ENCODE measurements at places on chromosomes 13 and 19.

DNA sequence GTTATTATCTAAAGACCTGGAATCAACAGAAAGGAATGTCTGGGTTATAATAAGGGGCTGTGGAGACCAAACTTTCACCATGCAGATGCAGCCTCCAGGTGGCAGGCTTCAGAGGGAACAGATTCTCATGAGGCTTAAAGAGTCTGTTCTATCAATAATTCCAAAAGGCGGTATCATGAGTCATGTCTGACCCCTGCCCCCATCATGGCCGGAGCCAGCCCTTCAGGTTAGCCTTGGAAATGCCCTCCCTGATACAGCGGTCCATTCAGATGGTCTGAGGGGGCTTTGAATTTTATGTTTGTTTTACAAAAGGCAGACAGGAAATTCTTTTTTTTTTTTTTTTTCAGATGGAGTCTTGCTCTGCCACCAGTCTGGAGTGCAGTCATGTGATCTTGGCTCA, 21.7 kb upstream of the LAMP1 start:
- DNase-seq = peak; percentile 52

DNA sequence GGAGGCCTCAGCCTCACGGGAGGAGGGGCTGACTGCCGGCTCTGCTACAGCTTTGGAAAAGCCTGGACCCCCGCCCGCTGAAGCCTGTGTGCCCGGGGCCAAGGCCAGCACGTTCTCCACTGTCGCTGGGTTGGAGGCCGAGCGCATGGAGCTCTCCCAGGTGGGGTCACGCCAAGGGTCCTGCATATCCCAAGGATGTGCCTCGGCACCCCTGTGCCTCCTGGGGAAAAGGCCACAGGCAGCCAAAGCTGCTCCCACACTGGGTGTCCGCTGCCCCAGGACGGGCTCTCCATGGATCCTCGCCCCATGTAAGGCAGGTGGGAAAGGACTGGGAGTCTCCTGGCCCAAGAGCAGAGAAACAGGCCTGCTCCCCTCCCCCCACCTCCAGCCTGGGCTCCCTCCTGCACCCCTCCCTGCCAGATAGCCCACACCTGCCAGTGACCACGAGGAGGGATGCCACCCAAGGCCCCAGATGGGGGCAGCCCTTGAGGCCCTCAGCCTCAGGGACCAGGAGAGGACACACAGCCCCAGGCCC, 64.0 kb downstream of the MLLT1 start:
- DNase-seq = peak; percentile 32

- DNase-seq = no peak
Measured at GRCh38 chr19:58553799-58554493, 959 bp downstream of the CHMP2A start.

GRCh38 chr19:29942404-29943261, 594 bp downstream of the URI1 start:
- peak; percentile 89 for DNase-seq

GRCh38 chr19:33264881-33265445, 37.4 kb downstream of the CEBPA start:
- DNase-seq = no peak

- DNase-seq = no peak
Measured at GRCh38 chr13:110653851-110654250, 38.5 kb downstream of the NAXD start.

GRCh38 chr13:83825676-83826075, 56.6 kb downstream of the SLITRK1 start:
- DNase-seq = no peak

DNA sequence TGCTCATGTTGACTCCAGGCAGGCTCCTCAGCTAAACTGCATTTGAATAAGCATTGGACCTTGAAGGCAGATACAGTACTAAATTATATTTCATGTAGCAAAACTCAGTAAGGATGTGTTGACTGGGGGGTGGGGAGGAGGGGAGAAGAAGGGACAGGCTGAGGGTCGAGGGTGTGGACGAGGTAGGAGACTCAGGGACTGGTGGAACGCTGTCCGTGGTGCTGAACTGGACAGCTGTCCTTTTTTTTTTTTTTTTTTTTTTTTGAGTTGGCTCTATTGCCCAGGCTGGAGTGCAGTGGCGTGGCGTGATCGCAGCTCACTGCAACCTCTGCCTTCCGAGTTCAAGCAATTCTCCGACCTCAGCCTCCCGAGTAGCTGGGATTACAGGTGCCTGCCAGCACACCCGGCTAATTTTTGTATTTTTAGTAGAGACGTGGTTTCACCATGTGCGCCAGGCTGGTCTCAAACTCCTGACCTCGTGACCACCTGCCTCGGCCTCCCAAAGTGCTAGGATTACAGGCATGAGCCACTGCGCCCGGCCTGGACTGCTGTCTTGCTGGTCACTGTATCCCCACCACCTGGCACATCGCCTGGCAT, 33.2 kb upstream of the CASP14 start:
- no peak for DNase-seq

DNA sequence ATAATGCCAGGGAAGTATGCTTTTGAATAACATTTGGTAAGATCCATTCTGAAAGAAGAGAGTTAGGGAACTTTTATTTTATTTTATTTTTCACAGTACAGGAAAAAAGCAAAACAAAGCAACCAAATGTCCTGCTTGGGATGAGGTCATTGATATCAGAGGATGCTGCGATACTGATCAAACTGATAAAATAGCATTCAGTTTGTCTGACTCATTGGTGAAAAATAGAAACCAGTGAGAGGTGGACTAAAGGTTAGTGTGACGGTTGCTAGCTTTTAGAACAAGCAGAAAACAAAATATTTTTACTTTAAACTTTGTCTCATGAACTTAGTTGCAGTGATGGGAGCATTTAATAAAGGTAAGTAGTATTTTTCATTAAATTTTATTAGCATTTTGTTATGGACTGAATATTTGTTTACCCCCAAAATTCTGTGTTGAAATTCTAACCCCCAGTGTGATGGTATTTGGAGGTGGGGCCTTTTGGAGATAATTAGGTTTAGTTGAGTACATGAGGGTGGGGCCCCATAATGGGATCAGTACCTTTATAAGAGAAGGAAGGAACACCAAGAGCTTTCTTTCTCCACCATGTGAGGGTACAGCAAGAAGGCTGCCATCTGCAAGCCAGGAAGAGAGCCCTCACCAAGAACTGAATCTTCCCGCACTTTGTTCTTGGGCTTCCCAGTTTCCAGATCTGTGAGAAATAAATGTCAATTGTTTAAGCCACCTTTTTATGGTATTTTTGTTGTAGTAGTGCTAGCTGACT, 37.3 kb downstream of the ITGBL1 start:
- DNase-seq = no peak

DNA sequence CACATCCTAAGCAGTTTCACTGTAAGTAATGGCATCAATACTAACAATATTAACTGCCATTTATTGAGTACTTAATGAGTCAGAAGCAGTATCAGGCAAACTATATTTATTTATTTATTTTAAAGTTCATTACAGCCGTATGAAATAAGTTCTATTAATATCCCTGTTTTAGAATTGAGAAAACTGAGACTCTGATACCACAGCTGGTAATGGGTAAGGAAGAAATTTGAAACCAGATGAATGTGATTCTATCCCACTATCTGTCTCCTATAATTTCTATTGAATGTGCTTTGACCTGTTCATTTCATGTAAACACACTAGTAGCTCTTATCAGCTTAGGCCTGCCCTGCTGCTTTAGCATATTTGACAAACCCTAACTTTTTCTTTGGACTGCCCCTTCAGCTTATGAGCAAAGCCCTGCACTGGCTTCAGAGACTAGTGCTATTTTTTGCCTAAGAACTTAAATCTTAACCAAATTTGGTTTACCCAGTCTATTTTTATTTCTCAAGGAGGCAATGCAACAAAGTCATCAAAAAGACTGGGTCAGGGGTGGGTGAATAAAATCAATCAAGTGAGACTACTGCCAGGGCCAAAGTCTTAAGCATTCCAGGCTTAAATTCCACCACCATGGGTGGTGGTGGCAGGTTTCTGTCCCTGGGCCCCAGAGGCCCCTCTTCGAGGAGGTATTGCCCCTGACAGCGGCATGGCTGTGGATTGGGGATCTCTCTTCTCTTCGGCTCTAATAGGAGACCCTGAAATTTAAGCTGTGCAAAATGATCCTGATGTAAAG, 143.4 kb downstream of the DLEU7 start:
- no peak for DNase-seq

GRCh38 chr19:30887042-30887441, 462.2 kb downstream of the TSHZ3 start:
- DNase-seq = no peak

GRCh38 chr19:28435551-28436271, 777.2 kb downstream of the UQCRFS1 start:
- DNase-seq = no peak

DNA sequence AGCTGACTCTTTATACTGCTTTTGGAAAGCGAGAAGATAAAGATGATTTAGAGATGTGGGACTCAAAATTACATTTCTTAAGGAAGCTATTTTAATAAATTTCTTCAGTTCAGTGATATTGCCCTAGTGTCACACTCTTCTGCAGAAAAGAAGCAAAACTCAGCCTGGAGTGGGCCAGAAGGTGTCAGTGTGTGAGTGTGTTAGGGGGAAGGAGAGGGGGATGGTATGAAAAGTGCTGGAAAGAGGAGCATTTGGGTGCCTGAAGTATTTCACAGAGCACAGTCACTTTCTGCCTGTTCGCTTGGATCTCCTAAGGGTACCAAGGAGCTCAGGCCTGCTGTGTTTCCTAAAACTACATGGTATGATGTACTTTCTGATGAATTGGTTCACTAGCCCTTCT, 84.5 kb upstream of the FRY start:
- DNase-seq = no peak

DNA sequence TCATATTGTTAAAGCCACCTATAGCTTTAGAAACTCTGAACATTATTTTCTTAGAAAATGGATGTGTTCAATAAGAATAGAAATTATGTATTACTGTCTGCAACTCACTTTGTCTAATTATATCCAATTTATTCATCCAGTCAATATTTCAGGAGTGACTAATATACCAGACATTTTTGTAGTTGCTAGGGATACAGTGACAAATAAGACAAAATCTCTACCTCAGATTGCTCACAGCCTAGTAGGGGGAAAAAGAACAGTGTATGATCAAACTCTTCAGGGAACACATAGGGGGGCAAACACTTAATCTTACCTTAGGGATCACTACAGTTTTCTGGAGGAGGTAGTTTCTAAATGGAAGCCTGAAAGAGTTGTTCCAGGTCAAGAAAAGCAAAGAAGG, 8.6 kb downstream of the BRCA2 start:
- no peak for DNase-seq

GRCh38 chr13:32079587-32079986, 48.0 kb downstream of the FRY start:
- DNase-seq = no peak

DNA sequence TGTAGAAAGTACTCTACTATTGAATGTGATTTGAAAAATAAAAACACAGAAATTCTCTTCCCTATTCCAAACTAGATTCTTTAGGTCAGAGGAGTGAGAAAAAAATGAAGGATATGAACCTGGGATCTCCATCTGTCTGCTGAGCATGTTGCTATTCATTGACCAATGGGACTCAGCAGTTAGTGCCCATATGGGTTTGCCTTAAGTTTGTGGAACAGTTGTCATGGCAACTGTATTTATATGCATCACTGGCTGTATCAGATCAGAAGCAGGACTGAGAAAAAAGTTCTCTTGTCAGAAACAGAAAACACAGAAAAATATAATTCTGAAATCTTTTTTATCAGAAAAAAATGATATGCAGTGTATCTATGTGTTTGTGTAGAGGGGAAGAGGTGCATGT, 73.3 kb upstream of the ATXN8OS start:
- DNase-seq = no peak

DNA sequence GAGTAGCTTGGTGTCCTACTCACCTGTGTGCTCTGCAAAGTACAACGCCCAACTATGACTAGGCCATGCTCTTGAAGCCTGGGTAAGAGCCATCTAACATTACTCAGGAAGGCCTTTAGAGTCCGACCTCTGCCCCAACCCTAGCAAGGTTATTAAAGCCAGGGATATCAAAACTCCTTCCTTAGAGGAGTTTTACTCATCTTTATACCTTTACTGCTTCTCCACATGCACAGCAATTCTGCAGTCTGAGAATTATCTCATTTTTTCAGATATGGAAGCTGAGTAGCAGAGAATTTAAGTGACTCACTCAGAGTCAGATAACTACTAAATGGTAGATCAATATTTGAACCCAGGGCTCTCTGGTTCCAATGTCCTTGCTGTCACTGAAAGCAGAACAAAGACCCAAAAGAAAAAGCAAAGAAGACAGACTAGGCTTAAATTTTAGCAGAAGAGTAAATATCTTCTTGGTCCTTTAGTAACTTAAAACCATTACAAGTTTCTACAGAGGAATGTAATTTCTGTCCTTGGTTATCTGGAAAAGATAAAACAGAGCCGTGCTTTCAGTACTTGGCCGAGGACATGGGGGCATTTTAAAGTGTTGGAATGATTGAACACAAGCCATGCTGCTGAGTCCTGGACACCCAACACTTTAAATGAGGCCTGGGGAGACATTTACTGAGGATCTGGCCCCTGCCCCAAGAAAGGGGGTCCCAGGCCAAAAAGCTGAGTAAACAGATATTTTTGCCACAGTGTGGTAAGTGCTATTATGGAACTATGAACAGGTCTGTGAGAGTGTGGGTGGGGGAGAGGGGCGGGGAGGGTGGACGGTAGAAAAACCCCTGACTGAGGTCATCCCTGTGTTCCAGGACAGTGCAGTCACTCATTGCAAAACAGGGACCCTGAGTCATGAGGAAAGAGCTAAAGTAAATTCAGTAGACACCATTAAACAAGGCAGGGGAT, 18.4 kb upstream of the KPNA3 start:
- no peak for DNase-seq

DNA sequence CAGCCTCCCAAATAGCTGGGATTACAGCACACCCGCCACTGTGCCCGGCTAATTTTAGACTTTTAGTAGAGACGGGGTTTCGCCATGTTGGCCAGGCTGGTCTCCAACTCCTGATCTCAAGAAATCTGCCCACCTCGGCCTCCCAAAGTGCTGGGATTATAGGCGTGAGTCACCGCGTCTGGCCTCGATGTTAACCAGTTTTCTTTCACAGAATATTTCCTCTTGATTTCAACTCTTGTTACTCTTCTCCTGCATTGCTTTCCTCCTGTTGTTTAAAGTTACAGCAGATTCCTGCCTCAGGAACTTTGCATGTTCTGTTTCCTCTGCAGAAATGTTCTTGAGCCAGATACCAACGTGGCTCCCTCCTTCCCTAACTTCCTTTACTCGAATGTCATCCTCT, 3.7 kb upstream of the PEX11G start:
- no peak for DNase-seq

DNA sequence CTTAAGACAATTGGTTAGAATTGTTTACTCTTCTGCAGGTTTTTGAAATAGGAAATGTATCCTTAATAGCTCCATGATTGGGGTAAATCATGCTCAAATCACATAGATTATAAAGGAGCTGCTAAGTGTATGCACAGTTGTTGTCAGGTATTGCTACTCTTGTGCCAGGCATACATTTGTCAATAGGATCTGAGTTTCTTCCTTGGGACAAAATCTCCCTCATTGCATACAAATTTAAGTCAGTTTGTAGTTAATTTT, 109.3 kb upstream of the MLNR start:
- no peak for DNase-seq

All from SK-N-SH (cell line).